Dermis lymphatic vessel endothelial cell (primary cell): ENCODE measurements at places on chromosomes 12 and 14. TPM values are rescaled to one million over a fixed set of nuclear protein-coding genes. Genes with fewer than 3 reads are reported as not detected.

Gene IL31
- not detected in 2 replicates for total RNA-seq

Gene KLHL33
- total RNA-seq = 0.09 and 0.11 TPM in 2 replicates

Gene SIRT4
- 1.5 and 2.5 TPM in 2 replicates for total RNA-seq

Gene ACSS3
- 0.34 TPM in 1 of 2 replicates, not detected in the other for total RNA-seq

Gene GSC
- total RNA-seq = not detected in 2 replicates

Gene OR10AD1
- not detected in 2 replicates for total RNA-seq

Gene HOXC10
- not detected in 2 replicates for total RNA-seq

Gene KRT6C
- under 0.01 TPM in 1 of 2 replicates, not detected in the other for total RNA-seq

Gene FITM1
- total RNA-seq = 0.34 and 0.76 TPM in 2 replicates

Gene ACSM4
- total RNA-seq = not detected in 2 replicates

Gene SDS
- total RNA-seq = 0.11 TPM in 1 of 2 replicates, not detected in the other
